Effector memory CD4-positive, alpha-beta T cell (primary cell): ENCODE measurements at places on chromosomes 6 and 20.

DNA sequence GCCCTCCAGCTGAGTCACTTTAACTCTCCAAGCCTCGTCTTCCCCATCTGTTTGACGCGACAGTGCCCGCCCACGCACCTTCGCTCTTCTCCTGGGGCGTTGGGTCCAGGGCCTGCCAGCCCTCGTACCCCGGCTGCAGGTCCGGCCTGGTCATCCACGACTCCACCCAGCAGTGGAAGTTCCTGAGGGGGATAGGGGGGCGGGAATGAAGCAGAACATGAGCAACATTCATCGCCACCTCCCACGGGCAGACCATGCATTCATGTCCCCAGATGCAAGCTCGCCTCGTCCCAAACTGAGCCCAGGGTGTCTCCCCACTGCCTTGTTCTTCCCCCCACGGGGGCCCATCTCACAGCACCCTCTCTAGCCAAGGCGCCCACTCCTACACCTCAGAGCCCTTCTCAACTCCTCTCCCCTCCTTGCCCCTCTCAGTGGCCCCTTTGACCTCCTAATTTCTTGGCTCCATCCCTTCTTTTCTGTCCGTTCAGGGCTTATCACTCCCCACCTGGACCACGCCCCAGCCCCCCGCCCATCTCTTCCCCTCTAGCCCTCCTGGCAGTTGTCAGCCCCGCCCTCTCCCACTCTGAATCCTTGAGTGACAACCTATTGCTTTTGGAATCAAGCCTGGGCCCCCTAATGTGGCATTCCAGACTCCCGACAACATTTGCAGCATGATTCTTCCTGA lies 23.7 kb downstream of the TGM2 start:
- DNase-seq = no peak

- no peak for DNase-seq
These were observed 56.5 kb downstream of the ZNF831 start for GRCh38 chr20:59220161-59220560.

DNA sequence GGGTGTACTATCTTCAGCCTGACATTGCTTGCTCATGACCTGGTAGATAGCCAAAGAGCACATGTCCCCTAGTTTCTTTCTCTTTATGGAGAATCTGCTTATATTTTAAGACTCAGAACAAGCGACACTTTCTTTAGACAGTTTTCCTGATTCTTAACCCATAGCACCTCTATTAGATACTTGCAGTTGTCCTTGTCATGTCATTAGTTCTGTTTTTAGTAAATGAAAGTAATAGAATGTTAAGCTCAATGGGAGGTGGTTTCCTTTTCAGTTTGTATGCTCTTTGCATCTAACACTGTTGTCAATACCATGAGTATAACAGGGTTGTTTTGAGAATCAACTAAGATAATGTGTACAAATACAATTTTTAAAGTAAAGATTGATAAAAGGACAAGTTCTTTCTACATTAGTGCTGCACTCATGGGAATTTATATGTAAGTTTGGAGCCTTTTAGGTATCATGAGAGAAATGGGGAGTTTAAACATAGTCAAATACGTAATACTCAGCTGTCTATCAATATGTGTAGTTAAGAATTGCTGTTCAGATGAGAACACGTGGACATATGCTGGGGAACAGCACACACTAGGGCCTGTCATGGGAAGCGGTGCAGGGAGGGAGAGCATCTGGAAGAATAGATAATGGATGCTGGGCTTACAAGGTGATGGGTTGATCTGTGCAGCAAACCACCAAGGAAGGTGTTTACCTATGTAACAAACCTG lies 124.3 kb downstream of the GRM1 start:
- no peak for DNase-seq

DNA sequence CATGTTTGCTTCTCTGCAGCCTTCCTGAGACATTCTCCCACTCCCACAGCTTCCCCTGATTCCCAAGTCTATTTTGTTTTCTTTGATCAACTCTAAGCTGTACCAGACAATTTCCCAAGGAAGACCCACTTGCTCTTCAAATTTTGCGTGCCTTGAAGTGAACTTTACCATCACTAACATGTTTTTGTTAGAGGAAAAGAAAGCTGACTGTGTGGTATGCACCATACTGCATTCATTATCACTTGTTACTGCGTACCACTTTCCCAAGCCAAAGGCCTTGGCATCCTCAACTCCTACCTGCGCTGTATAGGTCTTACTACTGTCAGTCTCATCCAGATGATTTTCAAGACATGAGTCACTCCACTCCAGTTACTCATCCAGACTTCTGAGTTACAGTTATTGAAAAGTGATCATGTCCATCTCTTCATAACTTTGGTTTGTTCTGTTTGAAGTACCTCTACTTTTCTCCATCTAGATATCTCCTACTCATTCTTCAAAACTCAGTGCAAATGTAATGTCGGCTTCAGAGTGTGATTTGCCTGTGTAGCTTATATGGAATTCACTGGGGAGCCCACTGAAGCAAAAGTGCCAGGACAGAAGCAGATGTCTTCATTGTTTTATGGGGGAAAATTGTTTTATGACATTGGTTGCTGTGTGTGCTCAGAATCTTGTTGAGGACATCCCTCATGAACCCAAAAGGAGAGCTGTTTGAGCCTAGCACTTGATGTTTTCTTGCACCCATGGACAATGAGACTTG lies 5.2 kb downstream of the RPS12 start:
- DNase-seq = no peak

- no peak for DNase-seq
These were observed 14.4 kb upstream of the FAM217A start for GRCh38 chr6:4093288-4093687.

GRCh38 chr6:149063468-149063867 lies 254.0 kb upstream of the TAB2 start:
- no peak for DNase-seq

DNA sequence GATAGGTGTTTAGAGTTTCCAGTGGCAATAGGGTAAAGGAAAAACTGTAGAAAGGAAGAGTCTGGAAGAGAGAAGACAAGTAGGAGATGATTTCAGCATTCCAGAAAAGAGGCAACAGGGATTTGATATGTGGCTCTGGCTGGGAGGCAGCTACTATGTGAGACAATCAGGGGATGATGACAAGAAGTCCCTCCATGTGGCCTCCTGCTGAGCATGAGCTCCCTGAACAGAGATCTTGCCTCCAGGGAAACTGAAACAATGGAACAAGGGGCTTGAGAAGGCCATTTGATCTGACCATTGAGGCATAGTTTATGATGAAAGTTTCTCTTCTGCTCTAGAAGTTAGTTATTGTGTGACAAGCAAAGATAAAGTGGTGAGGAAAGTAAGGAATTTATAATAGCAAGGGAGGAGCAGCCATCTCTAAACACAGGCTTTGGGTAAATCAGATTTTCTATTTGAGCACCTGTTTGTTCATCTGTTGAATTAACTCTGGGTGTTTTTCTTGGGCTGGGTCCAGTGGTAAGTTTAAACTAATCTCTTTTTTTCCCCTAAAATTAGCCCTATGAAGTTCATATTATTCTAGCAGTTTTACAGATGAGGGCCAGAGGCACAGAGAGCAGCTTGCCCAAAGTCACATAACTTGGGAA lies 3.0 kb upstream of the GPX5 start:
- DNase-seq = no peak

DNA sequence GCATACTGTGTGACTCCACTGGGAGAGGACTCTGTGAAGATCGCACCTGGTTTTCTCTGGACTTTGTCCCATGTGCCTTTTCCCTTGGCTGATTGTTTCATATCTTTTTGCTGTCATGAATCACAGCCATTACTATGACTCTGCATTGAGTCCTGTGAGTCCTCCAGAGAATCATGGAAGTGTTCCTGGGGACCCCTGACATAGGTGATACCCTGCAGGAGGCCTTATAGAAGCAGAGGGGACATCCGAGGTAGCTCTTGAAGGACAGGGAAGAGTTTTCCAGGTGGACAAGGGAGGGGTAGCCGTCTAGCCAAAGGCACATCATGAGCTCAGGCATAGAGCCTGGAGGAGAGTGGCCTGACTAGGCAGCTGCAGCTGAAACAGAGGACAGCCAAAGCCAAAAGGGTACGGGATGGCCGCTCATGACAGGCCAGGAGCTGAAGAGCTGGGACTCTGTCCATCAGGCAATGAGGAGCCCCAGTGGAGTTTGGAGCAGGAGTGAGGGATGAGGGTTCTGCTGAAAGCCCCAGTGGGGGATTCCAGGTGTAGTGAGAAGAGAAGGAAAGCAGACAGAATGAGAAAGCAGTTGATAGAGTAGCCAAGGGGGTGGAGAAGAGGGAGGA lies 86.6 kb upstream of the TOX2 start:
- DNase-seq = no peak

DNA sequence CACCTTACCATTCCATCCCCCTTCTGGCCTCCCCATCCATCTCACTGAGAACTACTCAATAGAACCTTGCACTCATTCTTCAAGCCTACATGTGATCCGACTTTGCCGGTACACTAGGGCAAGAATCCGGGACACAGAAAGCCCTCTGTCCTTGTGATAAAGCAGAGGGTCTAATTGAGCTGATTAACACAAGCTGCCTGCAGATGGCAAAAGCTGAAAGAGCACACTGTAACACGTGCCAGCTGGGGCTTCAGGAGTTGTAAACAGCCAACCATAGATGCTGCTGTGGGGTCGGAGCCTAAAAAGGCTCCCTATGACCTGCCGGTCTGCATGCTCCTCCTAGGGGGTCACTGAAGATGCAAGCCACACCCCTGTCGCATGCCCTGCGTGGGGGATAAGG lies 124.1 kb downstream of the RNF144B start:
- no peak for DNase-seq

DNA sequence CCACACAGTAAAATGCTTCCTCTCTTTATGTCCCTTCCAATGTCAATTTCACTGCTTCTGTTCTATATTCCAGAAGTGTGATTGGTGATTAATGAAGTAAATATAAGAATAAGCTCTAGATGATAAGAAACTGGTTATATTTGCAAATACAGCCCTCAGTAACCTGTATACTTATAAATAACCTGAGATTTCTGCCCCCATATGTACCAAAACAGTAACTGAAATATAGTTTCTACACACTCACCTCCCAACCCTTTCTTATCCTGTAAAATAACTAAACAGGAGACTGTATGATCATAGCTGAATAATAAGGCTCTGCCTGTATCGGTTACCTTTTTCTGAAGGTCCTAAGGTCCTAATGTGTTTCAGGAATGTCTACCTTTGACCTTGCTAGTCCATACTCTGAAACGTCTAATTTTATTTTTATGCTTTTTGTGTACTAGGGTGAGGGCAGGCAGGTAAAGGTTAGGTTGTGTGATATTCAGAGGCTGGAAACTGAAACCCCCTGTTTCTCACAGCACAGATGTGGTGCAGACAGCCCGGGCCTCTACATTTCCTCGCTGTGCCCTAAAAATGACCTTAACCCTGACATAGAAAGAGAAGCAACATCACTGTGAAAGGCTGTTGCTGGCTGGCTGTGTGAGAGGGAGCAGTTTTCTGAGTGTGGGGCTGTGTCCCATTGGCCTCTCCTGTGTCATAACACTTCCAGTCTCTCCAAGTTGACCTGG lies 378.8 kb downstream of the CENPW start:
- DNase-seq = no peak

- peak; percentile 90 for DNase-seq
These were observed at the start of gene SAMHD1 for GRCh38 chr20:36951198-36951978. SAMHD1 (minus strand) TSS chr20:36951708; CDS start chr20:36951643, 65 bp downstream.

DNA sequence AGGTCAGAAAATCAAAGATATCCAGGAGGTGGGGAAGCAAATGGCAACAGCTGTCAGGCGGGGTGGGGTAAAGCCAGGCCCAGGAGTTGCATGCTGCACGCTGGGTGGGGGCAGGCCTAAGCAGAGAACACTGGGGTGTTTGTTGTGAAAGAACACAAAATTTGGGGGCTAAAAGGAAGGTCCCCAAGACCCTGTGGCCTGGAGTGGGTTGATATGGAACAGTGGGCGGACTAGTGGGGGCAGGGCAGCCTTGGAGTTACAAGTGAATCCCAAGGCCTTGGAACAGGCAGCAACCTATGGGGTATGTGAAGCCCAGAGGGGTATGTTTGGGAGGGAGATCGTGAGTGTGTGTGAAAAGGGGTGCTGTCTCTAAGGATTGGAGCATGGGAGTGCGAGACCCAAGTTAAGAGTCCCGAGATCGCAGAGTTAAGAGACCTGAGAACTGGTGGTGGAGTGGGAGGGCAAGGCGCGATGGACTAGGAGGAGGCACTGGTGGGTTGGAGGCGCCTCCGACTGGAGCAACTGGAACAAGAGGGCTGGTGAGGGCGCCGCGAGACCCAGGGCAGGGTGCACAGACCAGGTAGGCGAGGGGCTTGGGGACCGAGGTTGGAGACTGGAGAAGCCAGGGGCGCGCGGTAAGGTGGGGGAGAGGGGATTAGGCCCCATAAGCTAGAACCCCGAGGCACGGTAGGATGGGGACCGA lies 658 bp downstream of the CUL7 start:
- DNase-seq = no peak

GRCh38 chr6:131758920-131759319 lies 48.1 kb upstream of the CTAGE9 start:
- DNase-seq = no peak

- DNase-seq = no peak
These were observed at the start of gene SYNE1 for GRCh38 chr6:152637296-152638047. SYNE1 (minus strand) TSS chr6:152637362; CDS start chr6:152628331, 9,031 bp downstream.

DNA sequence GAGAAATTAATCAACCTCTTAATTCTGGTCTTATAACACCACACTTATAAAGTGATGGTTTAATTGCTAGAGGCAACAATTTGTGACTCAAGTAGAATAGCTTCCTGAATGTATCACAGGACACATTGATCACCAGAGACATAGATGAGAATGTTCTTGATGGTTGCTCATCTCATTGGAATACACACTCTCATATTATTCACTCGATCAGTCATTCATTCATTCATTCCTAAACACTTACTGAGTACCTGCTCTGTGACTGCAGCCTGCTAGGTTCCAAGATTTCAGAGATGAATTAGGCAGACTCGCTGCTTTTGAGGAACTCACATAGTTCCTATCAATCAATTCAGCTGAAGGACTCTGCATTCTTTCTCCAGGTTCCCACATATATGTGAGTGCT lies 365.1 kb upstream of the SOX4 start:
- DNase-seq = no peak

GRCh38 chr20:44856442-44856841 lies 29.1 kb upstream of the YWHAB start:
- DNase-seq = no peak

DNA sequence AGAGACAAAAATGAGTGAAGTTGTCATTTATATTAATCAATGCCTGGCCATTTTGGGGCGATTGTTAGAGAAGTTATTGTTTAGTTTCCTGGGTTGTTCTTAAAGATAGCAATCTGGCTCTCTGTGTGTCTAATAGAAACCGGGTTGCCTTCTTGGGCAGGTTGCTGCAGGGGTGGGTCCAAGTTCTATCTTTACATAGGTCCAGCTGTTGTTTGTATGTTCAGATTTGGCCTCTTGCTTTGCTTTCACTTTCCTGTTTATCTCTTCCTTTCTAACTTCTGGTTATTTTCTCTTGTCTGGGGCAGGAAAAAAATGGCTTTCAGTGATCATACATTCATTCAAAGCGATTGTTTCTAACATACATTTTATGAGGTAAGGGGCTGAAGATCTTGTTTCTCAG lies 128.4 kb upstream of the NOX3 start:
- no peak for DNase-seq
